NCI-H1694 treated with DMSO at 0.1 percent for 48 hours (cell line): ENCODE measurements at places on chromosomes 2 and 18.

DNA sequence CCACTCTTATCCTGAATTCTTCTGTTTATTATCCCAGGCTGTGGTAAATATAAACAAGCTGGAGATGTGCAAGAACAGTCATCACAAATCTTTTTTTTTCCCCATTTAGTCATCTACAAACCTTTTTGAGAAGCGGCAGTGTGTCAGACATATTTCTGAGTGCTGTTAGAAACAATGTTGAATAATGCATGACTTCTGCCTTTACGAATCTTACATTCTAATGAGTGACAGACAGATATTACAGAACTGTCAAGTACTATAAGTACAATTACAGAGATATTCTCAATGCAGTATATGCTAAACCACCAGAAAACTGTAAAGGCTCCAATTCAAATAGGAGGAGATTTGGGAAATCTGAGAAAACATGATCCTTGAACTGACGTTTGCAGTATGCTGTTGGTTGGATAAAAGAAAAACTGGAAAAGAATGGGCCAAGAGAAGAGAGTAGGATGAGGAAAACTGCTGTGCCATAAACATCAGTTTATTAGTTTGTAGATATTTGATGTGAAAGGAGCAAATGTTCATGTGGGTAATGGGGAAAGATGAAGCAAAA lies 379.5 kb upstream of the SLC8A1 start:
- no peak for DNase-seq

- no peak for DNase-seq
These were observed 36.3 kb downstream of the SMAD4 start for GRCh38 chr18:51066273-51066672.

GRCh38 chr2:169038338-169038757 lies 7.2 kb upstream of the ABCB11 start:
- no peak for DNase-seq

GRCh38 chr2:170481201-170481600 lies 233.9 kb upstream of the SP5 start:
- DNase-seq = no peak

DNA sequence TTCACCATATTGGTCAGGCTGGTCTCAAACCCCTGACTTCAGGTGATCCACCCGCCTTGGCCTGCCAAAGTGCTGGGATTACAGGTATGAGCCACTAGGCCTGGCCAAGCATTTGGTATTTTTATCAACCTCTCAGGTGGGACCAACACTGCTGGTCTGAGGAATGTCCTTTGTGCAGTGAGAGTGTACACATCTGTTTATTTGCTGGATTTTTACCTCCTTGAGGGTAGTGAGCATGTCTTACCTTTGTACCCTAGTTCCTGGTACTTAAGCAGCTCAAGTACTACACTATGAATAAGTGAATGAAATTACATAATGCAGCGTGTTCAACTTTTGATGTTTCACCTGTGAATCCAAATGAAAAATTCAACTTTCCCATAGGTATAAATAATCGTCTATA lies 29.8 kb downstream of the SOS1 start:
- no peak for DNase-seq

GRCh38 chr2:189408294-189408693 lies 33.0 kb upstream of the WDR75 start:
- DNase-seq = no peak

GRCh38 chr2:150232871-150233270 lies 254.6 kb downstream of the RND3 start:
- DNase-seq = no peak

DNA sequence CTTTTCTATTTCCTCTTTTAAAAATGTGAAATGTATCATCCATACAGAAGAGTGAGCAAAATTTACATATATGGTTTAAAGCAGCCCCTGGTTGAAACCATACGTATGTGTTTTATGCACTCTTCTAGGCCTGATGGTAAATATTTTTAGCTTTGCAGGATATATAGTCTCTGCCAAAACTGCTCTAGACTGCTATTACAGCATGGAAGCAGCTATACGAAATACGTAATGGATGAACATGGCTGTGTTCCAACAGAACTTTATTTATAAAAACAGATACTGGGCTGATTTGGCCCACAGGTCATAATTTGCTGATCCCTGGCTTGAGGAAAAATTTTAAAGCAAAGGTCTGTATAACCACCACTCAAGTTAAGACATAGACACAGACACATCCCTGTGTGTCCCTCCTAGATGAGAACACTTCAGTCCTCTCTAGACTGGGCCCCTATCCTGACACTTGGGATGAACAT lies 42.5 kb upstream of the ATP8B1 start:
- no peak for DNase-seq

- DNase-seq = no peak
These were observed 147.8 kb downstream of the EXOC6B start for GRCh38 chr2:72678024-72678423.

- no peak for DNase-seq
These were observed 216.9 kb downstream of the UXS1 start for GRCh38 chr2:105977212-105977611.

GRCh38 chr2:49335546-49335945 lies 181.2 kb upstream of the FSHR start:
- no peak for DNase-seq

GRCh38 chr2:79294994-79295393 lies 135.4 kb upstream of the REG3A start:
- no peak for DNase-seq

DNA sequence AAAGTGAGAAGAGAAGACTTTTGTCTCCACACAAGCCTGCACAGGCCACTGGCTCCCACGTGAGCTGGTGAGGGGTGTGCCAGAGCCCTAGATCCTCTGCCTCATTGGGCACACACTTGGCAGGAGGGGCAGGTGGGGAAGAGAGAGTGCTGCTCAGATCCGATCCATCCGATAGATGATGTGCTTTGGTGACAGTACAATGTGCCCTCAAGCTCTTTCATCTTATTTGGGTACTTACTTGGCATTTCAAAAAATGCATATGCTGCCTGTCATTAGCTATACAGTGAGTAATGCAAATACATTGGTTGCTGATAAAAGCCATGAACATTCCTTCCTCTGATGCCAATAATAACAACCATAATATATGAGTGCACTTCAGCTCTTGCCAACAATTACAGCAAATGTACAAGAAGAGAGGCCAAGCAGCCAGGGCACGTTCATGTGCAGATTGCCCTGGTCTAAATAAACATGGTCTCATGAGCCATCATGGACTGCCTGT lies 255.3 kb downstream of the VAPA start:
- peak; percentile 22 for DNase-seq

GRCh38 chr2:60337142-60337497 lies 216.3 kb downstream of the BCL11A start:
- DNase-seq = no peak

- DNase-seq = no peak
These were observed 2.7 kb downstream of the KCTD18 start for GRCh38 chr2:200507179-200507578.
